Central memory CD4-positive, alpha-beta T cell (primary cell): ENCODE measurements at places on chromosomes 5 and 9.

GRCh38 chr5:135229679-135230132 lies 169.3 kb downstream of the MACROH2A1 start:
- no peak for DNase-seq

DNA sequence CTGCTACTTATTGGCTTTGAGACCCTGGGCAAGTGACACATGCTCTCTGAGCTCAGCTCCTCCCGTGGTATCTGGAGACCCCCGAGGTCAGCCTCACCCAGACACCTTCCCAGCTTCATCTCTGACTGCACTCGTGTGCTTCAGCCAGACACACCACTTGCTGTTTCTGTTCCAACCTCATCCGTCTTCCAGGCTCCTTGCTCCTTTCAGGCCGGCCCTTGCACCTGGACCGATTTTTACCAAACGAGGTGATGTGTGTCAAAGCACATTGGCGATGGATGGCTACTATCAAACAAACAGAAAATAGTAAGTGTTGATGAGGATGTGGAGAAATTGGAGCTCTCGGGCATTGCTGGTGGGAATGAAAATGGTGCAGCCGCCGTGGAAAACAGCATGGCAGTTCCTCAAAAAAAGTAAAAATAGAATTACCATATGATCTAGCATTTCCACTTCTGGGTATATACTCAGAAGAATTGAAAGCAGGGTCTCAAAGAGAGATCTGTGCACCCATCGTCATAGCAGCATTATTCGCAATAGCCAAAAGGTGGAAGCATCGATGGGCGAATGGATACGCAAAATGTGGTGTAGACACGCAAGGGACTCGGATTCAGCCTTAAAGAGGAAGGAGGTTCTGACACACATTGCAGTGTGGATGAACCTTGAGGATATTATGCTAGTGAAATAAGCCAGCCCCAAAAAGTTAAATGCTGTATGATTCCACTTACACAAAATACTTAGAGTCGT lies 96.1 kb upstream of the IER5L start:
- DNase-seq: no peak

DNA sequence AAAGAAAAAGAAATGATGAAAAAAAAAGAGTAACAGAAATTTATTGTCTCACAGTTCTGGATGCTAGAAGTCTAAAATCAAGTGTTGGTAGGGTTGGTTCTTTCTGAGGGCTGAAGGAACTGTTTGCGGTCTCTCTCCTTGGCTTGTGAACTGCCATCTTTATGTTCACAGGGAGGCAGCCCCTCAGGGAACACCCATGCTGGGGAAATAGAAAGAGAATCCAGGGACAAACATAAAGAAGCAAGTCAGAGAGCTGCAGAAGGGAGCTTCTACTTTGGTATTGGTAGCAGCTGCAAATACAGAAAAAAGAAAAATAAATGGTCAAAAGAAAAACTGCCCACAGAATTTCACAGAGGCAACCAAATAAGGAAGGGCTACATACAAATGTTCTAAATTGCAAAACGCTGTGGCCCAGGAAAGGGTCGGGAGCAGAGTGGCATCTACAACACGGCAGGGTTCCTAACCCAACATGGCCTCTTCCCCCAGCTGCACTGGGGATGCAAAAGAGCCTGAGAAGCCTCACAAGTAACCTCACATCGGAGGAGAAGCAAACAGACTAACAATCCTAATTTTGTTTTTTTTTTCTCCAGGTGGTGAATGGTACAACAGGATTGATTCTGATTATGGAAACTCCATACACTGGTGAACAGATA lies 37.4 kb downstream of the ELOVL7 start:
- no peak for DNase-seq

DNA sequence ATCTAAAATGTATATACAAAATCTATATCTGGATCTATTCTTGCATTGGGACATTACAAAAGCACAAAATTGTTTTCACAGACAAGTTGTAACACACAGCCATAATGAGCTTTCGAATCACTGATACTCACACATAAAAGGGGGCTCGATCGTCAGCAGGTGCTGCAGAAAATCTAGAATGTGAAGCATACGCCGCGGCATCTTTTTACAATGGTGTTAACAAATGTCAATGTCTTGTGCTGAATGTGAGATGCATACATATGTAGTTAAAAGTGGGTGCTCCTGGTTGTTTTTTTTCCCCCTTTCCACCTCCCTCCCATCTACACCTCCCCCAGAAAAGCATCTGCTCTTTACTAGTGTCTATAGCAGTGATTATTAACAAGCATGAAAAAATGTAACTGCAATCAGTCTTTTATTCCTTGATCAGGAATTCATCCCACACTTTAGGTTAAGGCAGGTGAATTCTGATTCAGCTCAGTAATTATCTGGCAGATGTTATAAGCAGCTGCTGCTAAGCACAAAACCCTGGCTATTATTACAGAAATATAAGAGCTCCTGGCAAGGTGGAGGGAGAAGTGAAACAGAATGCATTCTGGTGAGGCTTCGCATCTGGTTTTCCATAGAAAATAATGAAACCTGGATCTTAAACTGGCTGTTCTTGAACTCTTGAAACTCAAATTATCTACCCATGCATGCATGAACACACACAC lies 114.1 kb downstream of the MPDZ start:
- no peak for DNase-seq

DNA sequence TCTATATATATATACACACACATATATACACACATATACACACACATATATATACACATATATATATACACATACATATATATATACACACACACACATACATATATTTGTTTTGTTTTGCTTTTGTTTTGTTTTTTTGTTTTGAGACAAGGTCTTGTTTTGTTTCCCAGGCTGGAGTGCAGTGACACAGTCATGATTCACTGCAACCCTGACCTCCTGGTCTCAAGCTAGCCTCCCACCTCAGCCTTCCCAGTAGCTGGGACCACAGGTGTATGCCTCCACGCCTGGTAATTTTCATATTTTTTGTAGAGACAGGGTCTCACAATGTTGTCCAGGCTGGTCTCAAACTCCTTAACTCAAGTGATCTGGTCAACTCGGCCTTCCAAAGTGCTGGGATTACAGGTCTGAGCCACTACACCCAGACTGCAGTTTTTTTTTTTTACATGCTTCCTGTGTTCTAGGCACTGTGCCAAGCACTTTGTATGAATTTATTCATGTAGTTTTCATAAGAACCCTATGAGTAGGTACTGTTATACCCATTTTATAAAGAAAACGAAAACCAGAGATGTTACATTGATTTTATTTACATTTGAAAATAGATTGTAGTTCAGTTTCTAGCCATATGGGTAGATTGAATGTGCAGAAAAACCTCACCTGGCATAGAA lies 120.7 kb downstream of the PBX3 start:
- DNase-seq: no peak

GRCh38 chr9:113879911-113880310 lies 3.8 kb downstream of the ZNF618 start:
- no peak for DNase-seq

- DNase-seq: no peak
These were observed 29.9 kb downstream of the DPYSL3 start for GRCh38 chr5:147479949-147480348.

GRCh38 chr5:135890867-135891266 lies 4.8 kb downstream of the IL9 start:
- no peak for DNase-seq

DNA sequence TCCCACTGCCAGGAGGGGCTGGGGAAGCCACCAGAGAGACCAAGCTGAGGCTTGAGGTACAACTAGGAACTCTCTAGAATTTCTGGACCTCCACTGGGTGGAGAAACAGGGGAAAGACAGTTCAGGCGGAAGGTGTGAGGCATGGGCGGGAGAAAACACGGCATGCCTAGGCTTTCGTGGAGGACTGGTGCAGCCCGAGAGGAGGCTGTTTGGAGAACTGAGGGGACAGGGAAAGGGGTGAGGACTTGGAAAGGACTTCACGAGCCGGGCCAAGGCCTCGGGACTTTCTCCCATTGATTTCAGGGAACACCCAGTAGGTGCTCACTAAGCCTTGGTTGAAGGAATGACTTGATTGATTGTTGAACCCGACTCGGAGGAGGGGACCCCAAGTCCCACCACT lies 9.5 kb upstream of the ADGRD2 start:
- DNase-seq: no peak

DNA sequence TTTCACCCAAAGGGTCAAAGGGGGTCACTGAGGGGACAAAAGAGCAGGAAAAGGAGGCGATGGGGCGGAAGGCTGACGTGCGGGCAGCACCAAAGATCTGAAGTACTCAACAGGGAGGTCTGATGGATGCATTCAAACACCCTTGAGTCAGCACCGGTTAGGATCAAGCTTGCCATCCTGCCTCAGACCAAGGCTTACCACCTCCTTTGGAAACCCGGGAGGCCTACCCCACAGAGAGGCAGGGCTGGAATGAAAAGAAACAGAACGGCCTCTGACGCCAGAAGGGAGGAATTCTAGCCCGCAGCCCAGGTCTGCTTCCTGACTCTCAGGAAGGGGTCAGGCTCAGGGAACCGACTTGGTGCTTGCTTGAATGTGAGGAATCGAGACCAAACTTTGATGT lies 125.6 kb downstream of the PAPPA start:
- DNase-seq: no peak

- DNase-seq: no peak
These were observed 44.1 kb upstream of the FOXE1 start for GRCh38 chr9:97808972-97809371.

DNA sequence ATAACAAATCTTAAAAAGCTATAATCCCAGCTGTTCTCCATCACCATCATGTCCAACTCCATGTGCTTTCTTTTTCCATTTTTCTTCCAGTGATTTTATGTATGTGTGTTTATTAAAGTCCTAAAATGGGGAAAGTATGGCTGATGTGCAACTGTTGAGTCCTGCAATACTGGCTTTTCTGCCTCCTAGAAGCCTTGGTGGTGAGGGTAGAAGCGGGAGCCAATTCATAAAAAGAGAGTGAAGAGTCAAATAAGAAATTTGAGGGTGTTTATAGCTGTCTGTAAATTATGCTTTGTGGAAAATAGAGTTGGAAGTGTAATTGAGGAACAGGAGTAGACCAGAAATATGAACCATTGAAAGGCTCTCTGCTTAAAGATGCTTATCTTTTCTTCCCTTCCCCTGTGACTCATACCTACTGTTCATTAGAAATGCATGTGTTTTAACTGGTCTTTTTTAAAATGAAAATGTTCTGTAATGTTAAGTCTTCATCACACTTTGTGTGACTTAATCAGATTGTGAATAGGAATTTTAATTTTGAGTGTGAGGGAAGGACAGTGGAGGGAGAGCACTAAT lies 80.1 kb downstream of the ZCCHC7 start:
- no peak for DNase-seq

DNA sequence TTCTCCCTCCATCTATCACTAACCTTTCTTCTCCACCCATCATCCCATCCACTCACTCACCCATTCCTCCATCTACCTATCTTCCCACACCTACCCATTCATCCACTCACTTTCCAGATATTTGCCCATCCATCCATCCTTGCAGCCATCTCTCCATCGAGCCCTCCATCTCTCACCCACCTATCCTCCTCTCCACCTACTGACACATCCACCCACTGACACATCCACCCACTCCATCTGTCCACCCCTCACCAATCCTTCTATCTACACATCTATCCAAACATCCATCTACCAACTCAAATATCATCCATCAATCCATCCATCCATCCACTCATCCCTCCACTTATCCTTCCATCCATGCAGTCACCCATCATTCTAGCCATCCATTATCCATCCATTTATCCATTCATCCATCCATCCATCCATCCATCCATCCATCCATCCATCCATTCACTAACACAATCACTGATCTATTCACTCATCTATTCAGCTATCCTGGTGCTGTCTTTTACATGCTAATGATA lies 68.9 kb upstream of the SPTLC1 start:
- no peak for DNase-seq

DNA sequence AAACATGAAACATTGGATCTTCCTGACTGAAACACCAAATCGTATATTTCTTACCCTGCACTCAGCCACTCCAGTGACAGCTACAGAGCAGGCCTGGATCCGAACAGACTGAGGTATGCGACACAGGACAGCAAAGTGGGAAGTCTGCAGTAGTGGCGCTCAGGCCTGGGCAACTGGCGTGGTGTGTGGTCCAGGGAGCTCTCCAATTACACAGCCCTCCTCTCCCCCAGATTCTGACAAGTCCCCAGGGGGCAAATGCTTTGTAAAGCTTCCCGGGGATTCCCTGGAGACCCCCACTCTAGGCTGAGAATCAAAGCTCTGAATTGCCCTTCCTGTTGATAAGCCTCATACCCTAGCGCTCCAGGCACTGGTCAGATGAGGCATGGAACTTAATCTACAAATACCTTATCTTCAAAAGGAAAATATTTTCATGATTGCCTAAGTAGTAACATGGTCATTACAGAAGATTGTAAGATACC lies 104.8 kb upstream of the ERCC6L2 start:
- no peak for DNase-seq

GRCh38 chr9:136857166-136857565 lies 5.0 kb downstream of the MAMDC4 start:
- no peak for DNase-seq

DNA sequence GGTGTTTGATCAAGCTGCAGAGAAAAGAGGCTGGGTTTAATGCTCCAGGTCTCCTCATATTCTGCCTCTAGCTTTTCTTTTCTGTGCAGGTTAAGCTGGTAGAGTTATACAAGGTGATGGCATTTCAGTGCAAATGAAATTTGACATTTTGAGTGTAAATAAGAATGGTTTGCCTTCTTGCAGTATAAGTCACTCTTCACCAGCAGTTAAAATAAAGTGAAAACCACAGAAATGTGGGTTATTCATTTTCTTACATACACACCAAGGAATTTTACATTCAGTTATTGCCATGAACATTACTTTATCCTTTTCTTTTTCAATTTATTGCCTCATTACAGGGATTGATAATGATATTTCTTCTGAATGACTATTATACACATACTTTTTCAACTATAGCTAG lies 337.5 kb upstream of the PCSK5 start:
- no peak for DNase-seq

DNA sequence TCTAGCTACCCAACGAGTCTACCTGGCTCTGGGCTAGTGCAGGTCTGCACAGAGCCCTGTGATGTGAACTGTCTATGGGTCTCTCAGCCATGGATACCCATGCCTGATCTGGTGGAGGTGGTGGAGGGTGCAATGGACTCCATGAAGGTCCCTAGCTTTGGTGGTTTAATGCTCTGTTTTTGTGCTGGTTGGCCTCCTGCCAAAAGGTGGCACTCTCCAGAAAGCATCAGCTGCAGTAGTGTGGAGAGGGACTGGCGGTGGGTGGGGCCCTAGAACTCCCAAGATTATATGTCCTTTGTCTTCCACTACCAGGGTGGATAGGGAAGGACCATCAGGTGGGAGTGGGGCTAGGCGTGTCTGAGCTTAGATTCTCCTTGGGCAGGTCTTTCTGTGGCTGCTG lies 290.1 kb downstream of the AGTPBP1 start:
- DNase-seq: no peak

GRCh38 chr5:128144491-128144890 lies 60.9 kb downstream of the SLC12A2 start:
- no peak for DNase-seq

- DNase-seq: no peak
These were observed 48.5 kb downstream of the PRRC2B start for GRCh38 chr9:131442351-131442750.

DNA sequence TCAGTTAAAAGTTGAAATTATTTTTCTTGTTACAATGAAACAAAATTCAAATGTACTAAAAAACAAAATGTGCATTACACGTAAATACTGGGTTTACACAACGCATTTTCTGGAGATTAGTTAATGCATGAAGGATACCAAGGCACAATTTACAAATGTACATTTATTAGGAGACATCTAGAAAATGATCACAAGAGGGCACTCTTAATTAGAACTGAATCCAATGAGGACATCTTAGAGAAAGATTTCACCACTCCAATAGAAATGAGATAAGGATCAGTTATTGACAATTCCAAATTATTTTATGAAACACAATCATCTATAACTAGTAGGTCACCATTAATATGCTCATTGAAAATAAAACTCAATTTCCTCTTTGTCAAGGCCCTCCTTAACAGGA lies 36.6 kb upstream of the CDH12 start:
- no peak for DNase-seq
